Cortex of kidney (tissue), 1 donor: ENCODE measurements at places on chromosomes 7 and 10.

DNA sequence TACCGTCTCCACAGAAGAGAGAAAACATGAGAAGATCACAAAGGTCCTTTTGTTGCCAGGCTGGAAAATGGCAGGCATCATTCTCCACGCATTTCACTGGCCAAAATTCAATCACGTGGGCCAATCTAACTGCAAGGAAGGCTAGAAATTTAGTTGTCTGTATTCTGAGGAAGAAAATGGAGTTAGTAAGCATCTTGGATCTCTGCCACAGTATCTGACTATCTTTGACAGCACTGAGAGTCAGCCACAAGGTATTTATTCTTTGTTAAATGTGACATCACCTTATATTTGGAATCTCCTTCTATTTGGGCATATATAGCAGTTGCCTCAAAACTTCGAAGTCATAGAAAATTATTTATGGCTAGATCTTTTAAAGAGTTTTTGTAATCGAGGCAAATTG, 213.9 kb downstream of the NSUN6 start:
- DNase-seq, result no peak

DNA sequence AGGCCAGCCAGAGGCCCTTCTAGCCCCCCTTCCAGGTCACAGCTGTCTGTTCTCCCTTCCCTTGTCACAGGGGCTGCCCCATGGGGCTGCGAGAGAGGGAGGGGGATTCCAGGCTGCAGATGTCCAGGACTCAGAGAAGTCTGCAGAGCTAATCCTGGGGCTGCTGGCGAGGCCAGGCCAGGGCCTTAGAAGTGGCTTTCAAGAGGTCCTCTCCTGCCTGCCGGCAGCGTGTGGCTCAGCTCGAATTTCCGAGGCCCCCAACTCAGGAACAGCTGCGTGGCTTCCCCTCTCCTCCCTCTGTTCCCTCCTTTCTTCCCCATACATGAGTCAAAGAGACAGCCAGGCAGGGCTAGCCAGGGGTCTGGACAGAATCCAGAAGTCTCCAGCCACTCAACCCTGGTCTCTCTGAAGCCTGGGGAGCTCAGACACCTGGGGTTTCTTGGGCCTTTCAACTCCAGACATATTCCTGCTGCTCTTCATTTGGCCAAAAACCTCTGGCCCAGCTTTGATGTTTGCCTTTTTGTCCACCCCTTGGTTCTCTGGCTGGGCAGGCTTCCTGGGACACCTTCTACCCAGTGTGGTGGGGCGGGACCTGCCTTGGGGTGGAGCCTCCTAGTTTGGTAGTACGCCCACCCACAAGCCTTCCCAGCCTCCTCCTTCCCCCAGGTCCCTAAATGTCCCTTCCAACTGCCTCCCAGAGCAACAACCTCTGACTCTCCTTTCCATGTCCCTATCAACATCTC, 21.8 kb upstream of the EIF5AL1 start:
- no peak for DNase-seq

- DNase-seq, result no peak
These were observed 1153.3 kb upstream of the AUTS2 start for GRCh38 chr7:68444956-68445355.

GRCh38 chr7:91151916-91152315, 112.3 kb upstream of the FZD1 start:
- no peak for DNase-seq

- DNase-seq, result no peak
These were observed 31.2 kb downstream of the SNX8 start for GRCh38 chr7:2283074-2283473.

- DNase-seq, result no peak
These were observed 13.9 kb downstream of the ADK start for GRCh38 chr10:74164716-74165529.

GRCh38 chr7:16636555-16637101, 8.9 kb downstream of the ANKMY2 start:
- DNase-seq, result no peak

DNA sequence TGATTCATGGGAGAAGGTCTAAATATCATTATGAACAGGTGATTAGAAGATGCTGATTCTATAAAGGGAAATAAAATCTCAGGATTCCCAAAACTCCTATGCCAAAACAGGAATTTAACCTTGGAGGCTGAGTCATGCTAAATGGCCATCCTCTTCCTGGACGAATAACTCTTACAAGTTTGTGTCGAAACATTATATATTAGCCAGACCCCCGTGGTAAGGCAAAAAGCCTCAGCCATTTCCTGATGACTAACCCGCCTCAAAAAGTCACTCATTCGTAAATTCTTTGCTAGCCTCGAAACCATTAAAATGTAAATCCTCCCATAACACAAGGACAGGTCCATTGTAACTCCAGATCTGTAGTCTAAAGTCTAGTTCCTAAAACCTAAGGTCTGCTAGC, 32.0 kb downstream of the CUL2 start:
- DNase-seq, result no peak

- DNase-seq, result no peak
These were observed 114.8 kb upstream of the ARID5B start for GRCh38 chr10:61786728-61787127.

DNA sequence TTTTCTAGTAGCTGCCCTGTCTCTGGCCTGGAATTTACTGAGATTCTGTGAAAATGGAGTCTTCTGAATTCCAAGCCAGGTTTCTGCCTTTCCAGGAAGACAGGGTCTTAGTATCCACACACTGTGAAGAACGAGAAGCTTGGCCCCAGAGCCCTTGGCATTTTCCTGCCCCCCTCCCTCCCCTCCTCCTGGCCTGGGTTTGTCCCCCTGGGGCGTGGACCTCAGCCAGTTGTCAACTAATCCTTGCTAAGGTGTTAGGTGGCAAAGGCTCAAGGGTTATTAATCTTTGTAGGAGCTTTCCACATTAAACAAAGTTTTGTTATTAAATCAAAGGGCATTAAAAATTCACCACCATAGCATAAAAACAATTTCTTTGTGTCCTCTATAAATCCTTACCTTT, 329.5 kb downstream of the RNLS start:
- DNase-seq, result no peak

GRCh38 chr7:20141002-20141345, 76.2 kb downstream of the MACC1 start:
- DNase-seq, result no peak

- DNase-seq, result no peak
These were observed 38.2 kb downstream of the PRSS2 start for GRCh38 chr7:142808802-142809583.

GRCh38 chr7:47734949-47735291, 153.0 kb upstream of the TNS3 start:
- no peak for DNase-seq

DNA sequence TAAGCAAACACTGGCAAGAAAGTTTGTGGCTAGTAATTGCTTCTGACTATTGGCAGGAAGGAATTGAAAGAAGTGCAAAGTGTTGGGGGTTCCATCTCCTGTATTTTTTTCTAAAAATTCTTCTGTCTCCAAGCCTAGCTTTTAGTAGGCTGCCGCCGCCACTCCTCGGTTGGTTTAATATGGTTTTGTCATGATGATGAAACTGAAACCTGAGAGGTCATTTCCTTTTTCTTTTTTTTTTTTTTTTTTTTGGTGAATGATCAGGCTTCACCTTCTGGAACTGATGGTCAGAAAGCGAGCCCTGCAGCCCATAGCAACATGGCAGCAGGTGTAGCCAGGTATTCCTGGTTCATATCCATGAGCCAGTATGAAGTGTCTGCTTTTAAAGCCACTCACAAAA, 75.3 kb upstream of the AGBL3 start:
- DNase-seq, result no peak
